ENCODE measurements at places on chromosomes 3 and 15. TPM values are rescaled to one million over a fixed set of nuclear protein-coding genes. Genes with fewer than 3 reads are reported as not detected.

The ASTE1 gene
- 7.4 TPM for total RNA-seq

The STOML1 gene
- total RNA-seq = 6.9 TPM

The CLDN18 gene
- total RNA-seq = 0.08 TPM

The ROBO2 gene
- 1.3 TPM for total RNA-seq

The CLDN16 gene
- not detected for total RNA-seq

The KLHL18 gene
- 35.4 TPM for total RNA-seq

The SEMA6D gene
- 0.03 TPM for total RNA-seq

The TMIE gene
- 1.1 TPM for total RNA-seq

The CLASP2 gene
- 40.4 TPM for total RNA-seq

The CA12 gene
- total RNA-seq = 0.74 TPM

The SYNPR gene
- not detected for total RNA-seq

The C15orf62 gene
- 0.33 TPM for total RNA-seq

The TLR9 gene
- not detected for total RNA-seq

The KY gene
- total RNA-seq = not detected

The DZIP3 gene
- 30.9 TPM for total RNA-seq

The SLC28A1 gene
- total RNA-seq = not detected

The GRAMD2A gene
- total RNA-seq = 1.3 TPM

The ISLR2 gene
- total RNA-seq = 0.36 TPM

The SPESP1 gene
- total RNA-seq = not detected

The MAN2C1 gene
- 127 TPM for total RNA-seq

The GABRR3 gene
- not detected for total RNA-seq

The GRAMD1C gene
- 3.9 TPM for total RNA-seq

The SAMD7 gene
- not detected for total RNA-seq

The HYKK gene
- 19.8 TPM for total RNA-seq

The MAP1A gene
- total RNA-seq = 1.6 TPM

The ADAMTS7 gene
- total RNA-seq = 1.0 TPM

The RASL12 gene
- 0.67 TPM for total RNA-seq

The GOLGA8O gene
- 0.69 TPM for total RNA-seq

The LZTFL1 gene
- 12.3 TPM for total RNA-seq

The LMAN1L gene
- total RNA-seq = not detected

The ANKRD34C gene
- not detected for total RNA-seq
